Anterior cingulate cortex (tissue), 58 donors: ENCODE measurements at places on chromosomes 6 and 20.

GRCh38 chr6:42100029-42100901 lies 42.2 kb downstream of the C6orf132 start:
- DNase-seq = no peak

DNA sequence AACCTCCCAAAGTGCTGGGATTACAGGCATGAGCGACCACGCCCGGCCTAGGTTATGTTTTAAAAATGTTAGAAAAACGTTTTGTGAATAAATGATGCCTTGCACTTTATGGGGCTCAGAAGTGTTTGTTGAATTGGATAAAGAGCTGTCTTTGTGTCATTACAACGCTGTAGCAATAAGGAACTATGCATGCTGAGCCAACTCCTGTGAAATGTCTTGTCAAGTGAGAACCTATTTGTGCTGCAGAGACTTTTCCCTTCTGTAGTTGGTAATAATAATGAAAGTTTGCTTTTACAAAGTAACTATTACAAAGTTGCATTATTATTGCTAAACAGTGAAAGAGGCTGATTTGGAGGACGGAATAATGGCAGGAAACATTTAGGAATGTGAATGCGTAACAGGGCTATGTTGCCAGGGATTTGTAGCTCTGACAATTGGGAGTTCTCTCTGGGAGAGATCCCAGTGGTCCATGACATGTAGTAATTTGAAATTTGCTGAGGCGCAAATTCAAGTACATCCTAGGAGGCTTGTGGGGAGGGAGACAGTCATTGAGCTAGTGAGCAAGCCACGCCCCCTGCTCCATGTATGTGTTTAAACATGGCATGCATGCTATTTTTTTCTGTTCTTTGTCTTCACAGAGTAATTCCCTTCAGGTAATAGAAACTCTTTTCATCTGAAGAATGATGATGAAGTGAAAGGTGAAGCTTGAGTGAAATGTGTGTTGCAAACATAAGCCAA lies 16.8 kb upstream of the BICRAL start:
- DNase-seq = no peak

DNA sequence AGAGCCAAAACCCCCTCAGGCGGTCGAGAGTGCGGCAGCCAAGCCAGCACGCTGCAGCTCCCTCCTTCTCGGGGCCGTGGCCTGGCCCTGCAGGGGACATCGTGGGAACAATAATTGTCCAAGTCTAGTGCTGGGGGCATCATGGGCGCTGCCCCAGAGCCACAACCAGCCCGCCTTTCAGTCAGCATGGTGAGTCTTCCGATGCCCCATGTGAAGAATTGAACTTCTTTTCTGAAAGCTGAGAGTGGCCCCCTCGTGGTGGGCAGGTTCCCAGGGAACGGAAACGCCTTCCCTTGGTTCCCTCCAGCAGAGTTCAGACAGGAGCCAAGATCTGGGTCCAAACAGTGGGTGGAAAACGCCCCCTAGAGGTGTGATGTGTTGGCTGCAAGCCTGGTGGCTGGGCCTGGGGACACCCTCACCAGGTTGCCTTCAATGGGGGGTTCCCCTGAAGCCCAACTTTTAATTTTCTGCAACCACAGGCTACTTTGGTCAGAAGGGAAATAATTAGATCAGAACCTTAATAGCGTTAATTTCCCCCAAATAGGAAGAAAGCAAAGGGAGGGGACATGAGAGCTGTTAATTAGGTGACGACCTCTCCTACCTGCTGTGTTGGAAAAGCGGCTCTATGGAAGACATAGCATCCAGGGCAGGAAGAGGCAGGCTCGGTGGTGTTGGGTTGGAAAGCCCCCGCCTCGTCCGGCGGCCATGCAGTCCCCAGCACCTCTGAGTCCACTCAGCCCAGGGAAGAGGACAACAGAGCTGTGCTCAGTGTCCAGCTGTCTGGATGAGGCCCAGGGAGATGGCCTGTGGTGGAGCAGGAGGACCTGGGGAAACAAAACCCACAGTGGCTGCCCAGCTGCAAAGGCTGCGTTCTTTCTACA lies 4.7 kb upstream of the MRGBP start:
- DNase-seq = peak; percentile 87

GRCh38 chr6:106823732-106824351 lies 150.7 kb downstream of the CD24 start:
- DNase-seq = no peak

DNA sequence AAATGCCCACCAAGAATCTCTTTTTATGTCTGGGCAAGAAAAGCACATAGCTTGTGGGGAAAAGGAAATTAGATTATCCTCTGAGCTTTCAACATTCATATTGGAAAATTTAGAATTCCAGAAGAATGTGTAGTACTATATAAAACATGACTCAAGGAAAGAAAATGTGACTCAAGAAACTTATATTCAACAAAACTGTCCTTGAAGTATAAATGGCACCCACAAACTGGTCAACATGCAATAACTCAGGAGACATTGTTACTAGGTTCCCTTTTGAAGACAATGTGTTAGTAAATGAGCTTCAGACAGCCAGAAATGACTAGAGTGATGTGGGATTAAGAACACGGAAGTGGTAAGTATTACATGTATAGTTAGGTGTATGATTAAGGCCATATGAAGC lies 26.1 kb upstream of the TINAG start:
- DNase-seq = no peak

GRCh38 chr6:154308986-154309385 lies 47.6 kb downstream of the IPCEF1 start:
- DNase-seq = no peak

DNA sequence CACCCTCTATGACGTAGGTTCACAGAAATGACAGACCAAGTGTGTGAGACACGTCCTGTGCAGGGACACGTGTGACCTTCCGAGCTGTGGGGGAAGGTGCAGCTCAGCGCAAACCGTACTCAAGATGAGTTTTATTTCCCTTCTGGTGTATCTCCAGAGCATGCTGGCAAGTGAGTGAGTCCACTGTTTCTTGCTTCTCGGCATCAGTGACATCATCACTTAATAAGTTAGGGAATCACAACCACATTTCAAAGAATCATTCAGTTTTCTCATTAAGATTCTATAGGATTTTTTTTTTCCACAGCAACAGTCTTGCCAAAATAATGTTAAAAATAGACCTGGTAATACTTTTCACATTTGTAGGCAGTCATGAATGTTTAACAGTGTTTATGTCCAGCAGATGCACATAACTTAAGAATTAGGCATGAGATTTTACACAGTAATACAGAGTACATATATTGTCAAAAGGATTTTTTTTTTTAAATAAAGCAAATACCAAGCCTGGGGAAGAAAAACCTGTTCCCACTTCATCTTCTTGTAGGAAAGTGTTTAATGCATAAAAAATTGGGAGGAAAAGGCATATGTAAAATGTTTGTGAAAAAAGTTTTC lies 417.8 kb downstream of the CDC5L start:
- no peak for DNase-seq

DNA sequence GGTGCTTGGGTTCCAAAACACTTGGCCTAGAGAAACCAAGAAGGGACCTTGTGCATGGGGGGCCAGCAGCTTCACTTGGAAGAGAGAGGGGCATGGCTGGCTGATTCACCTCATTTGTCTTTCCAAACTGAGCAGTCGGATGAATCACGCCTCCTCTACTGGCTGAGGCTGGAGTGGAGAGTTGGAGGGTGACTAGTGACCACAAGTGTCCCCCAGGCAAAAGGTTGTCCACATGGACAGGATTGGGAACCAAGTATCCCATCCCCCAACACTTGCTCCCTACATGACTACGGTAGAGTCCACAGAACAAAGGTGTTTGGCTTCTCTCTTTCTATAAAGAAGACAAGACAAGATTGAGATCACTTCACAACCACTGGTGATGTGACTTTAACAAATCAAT lies 875.6 kb downstream of the QKI start:
- DNase-seq = no peak
